ENCODE measurements at places on chromosomes 16 and 17. TPM values are rescaled to one million over a fixed set of nuclear protein-coding genes. Genes with fewer than 3 reads are reported as not detected.
A peak's percentile ranks its signal among the peaks of the same experiment; 100 is the strongest.

DNA sequence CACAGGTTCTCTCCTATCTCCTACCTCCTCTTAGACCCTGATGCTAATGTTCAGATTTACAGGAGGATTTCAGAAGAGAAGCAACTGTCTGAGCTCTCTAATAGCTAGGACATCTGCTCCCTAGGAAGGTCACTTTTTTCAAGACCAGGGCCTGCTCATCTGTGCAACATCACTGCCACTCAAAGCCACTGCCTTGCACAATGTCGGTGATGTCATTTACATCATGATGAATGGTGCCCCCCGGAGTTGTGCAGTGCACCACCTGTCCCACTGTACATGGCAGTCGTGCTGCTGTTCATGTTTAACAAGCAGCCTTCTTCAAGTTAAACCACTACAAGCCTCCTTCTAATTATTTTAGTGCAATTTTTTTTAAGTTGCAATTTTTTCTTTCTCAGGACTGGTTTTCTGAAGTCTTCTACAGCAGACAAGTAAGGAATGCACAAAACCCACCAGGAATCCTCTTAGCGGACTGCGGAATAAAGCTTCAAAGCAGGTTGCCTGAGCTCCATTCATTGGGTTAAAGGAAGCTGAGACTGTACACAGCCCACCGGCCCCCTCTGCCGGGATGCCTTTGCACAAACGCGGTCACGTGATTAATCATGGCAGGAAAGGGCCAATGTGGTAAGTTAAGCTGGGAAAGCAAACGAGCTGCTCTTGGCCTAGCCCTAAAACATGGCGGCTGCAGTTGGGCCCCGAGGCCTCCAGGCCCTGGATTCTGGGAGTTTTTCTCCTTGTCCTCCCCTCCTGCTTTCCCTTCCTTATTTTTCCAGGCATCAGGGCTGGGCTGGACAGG, 74.1 kb downstream of the MYH11 start:
- H3K27me3 ChIP-seq: peaks cover 9% of the 10 kb centered on the region
- H3K27ac ChIP-seq: no peak overlapping the region
- peak; percentile 25 for DNase-seq
- H3K36me3 ChIP-seq: no peaks in the 10 kb centered on the region
- no peak overlapping the region for H3K4me3 ChIP-seq
- no peaks in the 10 kb centered on the region for H3K4me1 ChIP-seq

DNA sequence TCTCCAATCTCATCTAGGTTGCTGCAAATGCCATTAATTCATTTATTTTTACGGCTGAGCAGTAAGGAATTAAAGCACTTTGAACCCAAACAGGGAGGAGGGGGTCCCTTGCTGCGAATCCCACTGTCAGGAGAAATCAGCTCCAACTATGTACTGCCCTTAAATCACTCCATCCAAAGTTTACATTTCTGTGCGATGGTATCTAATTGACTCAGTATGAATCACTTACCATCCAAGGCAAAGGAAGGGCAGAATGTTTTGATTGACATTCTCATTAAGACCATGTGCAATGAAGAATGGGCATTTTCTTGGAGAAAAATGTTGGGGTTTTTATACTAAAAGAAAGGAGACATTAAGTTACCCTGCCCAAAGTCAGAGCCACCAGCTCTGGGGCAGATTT, 47.7 kb upstream of the XYLT1 start:
- no peaks in the 10 kb centered on the region for H3K36me3 ChIP-seq
- H3K27ac ChIP-seq: peak overlapping the region; percentile 69
- no peak overlapping the region for H3K4me3 ChIP-seq
- H3K4me1 ChIP-seq: peaks cover 28% of the 10 kb centered on the region
- no peaks in the 10 kb centered on the region for H3K27me3 ChIP-seq

The E2F4 gene
- total RNA-seq: 48.3 TPM

The SMIM22 gene
- total RNA-seq: not detected
